ENCODE measurements at places on chromosomes 3 and 15. TPM values are rescaled to one million over a fixed set of nuclear protein-coding genes. Genes with fewer than 3 reads are reported as not detected.

Gene PLSCR1
- polyA plus RNA-seq = 43.8 TPM

Gene ADGRG7
- not detected for polyA plus RNA-seq

Gene TP63
- 0.10 TPM for polyA plus RNA-seq

Gene TUSC7
- polyA plus RNA-seq = not detected

Gene ZIC1
- polyA plus RNA-seq = not detected

Gene HERC2
- polyA plus RNA-seq = 16.1 TPM

Gene C3orf22
- not detected for polyA plus RNA-seq

Gene UBE2Q2
- 31.8 TPM for polyA plus RNA-seq

Gene TNIK
- polyA plus RNA-seq = 2.0 TPM

Gene OXTR
- 0.39 TPM for polyA plus RNA-seq

Gene HOMER2
- 2.2 TPM for polyA plus RNA-seq

Gene TMEM40
- 1.6 TPM for polyA plus RNA-seq

Gene ZBBX
- polyA plus RNA-seq = not detected

Gene LHFPL4
- not detected for polyA plus RNA-seq

Gene GREM1
- polyA plus RNA-seq = 0.13 TPM

Gene FOXL2
- not detected for polyA plus RNA-seq

Gene GCSAM
- polyA plus RNA-seq = 2.7 TPM

Gene KPNA4
- 10.1 TPM for polyA plus RNA-seq

Gene RPLP1
- polyA plus RNA-seq = 3,688 TPM

Gene NR1I2
- polyA plus RNA-seq = 0.64 TPM
